ENCODE measurements at places on chromosomes 13 and 19.

DNA sequence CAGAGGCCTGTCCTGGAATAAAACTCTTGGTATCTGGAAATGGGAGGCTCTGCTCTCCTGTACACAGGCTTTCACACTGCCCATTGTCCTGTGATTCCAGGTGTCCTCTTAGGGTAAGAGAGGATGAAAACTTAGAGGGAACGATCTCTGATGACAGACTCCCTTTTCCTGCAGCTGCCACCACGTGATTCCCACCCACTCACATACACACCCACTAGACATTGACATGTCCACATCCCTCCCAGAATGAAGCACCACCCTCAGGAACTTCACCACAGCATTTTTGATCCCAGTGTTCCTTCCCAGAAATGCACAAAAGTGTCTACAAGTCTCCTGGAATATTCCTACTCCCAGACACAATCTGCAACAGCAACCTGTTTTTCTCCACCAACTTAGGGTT is 8.2 kb downstream of the ZNF429 start:
- DNase-seq = no peak

- no peak for DNase-seq
Measured at GRCh38 chr13:37446503-37446902, 152.1 kb downstream of the POSTN start.

GRCh38 chr19:18440936-18441803 is 3.2 kb upstream of the ISYNA1 start:
- DNase-seq = no peak

- peak; percentile 89 for DNase-seq
Measured at GRCh38 chr19:14505488-14506239, 9.7 kb upstream of the GIPC1 start.

GRCh38 chr13:36447501-36447900 is 15.2 kb downstream of the CCNA1 start:
- DNase-seq = no peak

GRCh38 chr13:94705081-94706030 is 7.0 kb downstream of the SOX21 start:
- no peak for DNase-seq

- DNase-seq = no peak
Measured at GRCh38 chr19:18161636-18162002, 8.7 kb downstream of the PIK3R2 start.

DNA sequence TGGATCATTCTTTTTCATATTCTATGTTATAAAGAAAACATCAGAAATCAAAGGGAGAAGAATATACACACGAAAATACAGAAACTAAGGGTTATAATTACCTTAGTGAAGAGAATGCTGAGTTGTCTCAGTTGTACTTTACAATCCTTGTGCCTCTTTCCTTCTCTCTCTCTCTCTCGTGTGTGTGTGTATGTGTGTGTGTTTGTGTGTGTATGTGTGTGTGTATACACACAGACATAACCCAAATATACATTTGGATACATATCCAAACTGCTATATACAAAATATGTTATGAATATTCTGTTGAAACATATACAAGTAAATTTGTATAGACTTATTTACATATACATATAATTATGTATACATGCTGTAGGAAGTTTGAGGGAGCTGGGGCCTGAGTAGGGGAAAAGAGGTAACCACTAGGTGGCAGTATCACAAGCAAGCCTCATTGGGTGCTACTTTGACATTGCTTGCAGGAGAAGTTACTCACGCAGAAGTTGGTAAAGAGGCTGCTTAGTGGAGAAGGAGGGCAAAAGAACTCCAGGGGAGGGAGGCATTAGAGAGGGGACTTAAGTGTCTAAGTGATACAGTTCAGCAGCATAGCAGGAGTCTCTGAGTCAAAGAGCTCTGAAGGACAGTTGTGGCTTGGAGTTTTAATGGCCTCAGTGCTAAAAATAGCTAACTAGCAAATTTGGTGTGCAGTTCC is 465.1 kb upstream of the PCDH20 start:
- DNase-seq = no peak

GRCh38 chr19:18053576-18054219 is 33.0 kb downstream of the IL12RB1 start:
- no peak for DNase-seq

- no peak for DNase-seq
Measured at GRCh38 chr13:22866221-22866620, 314.6 kb upstream of the SGCG start.

DNA sequence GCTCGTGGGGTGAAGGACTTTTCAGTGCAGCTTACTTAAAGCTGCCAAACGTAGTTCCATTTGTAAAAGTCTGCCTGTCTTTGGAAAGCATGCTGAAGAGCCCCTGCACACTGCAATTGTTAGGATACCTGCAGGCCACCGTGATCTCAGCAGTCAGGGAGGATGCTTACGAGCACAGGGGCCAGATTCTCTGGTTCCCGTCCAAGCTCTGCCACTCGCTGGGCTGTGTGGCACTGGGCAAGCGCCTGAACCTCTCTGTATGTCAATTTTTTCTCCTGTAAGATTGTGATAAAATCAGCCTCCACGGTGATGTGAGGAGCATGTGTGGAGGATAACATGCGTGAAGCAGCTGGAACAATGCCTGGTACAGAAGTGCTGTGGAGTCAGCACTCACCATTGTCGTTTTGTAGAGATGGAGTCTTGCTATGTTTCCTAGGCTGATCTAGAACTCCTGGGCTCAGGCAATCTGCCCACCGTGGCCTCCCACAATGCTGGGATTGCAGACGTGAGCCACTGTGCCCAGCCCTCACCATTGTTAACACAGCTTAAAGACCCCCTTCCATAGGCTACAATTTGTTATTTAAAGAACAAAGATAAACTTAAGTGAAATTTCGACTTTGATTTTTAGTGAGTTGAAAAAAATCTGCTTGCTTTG is 3.5 kb downstream of the ADPRHL1 start:
- no peak for DNase-seq

DNA sequence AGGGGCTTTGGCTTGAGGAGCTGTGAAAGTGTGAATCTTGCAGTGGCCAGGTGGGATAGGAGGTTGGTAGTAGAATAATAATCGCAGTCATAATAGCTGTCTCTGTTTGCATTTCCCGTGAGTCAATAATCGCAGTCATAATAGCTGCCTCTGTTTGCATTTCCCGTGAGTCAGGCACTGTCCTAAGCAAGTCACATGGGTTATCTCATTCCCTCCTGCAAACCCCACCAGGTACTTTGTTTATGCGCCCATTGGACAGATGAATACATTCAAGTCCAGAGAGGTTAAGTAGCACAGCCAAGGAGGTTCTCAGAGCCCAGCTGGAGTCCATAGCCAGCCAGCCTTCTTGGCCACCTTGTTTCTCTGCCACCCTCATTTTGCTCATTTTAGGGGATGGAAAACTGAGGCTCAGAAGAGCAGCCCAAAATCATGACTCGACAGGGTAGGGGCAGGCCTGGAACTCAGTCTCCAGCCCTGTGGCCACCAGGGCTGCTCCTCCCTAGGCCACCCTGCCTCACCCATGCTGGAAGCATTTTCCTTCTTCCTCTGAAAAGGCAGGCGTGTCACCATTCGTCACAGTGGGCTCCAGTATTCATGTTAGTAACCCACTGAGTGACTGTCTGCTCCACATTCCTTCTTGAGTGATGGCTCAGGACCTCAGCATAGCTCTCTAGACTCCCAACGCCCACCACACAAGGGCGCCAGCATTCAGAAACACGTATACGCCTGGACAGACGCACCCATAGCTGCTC is 206.2 kb downstream of the URI1 start:
- DNase-seq = no peak

DNA sequence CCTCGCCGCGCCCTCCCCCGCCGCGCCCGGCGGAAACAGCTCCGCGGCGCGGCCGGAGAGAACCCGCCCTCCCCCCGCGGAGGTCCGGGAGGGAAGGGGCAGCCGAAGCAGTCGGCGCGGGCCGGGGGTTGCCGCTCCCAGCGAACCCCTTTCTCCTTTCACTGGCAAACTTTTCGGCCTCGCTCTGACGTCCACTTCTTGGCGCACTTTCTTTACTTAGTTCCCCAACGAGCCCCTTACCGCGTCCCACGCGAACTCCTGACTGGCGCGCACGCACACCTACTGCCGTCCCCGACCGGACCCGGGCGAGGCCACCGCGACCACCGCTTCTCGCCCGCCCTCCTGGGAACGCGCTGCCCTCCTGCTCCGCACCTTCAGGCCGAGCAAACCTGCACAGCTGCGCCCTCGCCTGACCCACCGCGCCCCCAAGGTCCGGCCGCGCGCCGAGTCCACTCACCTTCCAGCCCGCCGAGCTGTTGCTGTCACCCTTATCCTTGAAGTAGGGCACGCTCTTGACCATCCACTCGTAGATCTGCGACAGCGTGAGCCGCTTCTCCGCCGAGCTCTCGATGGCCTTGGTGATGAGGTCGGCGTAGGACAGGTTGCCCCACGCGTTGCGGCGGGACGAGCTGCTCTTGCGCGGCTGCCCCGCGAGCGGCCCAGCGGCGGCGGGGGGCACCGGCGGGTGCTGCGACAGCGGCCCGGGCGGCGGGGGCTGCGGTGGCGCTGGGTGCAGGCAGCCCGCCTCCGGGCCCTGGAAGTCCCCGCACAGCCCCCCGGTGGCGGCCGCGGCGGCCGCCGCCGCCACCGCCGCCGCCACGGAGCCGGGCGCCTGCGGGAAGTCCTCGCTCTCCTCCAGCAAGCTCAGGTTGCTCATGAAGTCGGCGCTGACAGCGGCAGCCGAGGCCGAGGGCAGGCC is 1.1 kb downstream of the FOXO1 start:
- peak; percentile 87 for DNase-seq

- peak; percentile 98 for DNase-seq
Measured at GRCh38 chr13:41456768-41457588, at the start of gene RGCC. TSS of gene RGCC (plus strand) at chr13:41457550. CDS start at chr13:41457708, 158 bp downstream.

GRCh38 chr13:40170982-40171381 is 495.5 kb downstream of the FOXO1 start:
- no peak for DNase-seq

- peak; percentile 78 for DNase-seq
Measured at GRCh38 chr19:47228168-47228936, 2.6 kb downstream of the BBC3 start.

DNA sequence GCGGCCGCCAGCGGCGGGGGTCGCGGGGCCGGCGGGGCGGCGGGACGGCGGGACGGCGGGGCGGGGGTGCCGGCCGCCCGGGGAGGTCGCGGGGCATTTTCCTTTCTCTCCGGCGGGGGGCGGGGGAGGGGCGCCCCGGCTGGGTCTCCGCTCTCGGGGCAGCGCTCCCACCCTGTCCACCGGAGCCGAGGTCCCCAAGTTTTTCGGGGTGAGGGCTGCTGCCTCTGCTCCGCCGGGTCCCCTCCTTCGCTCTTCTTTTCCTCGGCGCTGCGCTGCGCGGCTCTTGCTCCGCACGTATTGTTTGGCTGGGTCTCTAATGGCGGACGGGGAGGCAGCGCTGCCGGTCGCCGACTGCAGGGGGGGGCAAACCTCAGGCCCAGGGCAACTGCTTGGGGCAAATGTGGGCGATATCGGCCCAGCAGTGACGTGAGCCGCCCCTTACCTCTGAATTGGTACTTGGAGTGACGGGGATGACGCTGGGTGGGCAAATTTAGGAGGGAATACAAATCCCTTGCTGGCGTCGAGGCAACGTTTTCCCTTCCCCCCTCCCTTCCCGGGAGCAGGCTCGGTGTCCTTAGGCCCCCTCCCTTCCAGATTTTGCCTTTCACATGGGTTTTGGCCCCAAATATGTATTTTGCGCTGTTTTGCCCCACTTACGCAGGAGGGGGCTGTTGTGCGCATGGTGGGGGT is 759 bp downstream of the ZMYM2 start:
- peak; percentile 89 for DNase-seq

- no peak for DNase-seq
Measured at GRCh38 chr19:2230807-2231533, 5.2 kb downstream of the PLEKHJ1 start.

DNA sequence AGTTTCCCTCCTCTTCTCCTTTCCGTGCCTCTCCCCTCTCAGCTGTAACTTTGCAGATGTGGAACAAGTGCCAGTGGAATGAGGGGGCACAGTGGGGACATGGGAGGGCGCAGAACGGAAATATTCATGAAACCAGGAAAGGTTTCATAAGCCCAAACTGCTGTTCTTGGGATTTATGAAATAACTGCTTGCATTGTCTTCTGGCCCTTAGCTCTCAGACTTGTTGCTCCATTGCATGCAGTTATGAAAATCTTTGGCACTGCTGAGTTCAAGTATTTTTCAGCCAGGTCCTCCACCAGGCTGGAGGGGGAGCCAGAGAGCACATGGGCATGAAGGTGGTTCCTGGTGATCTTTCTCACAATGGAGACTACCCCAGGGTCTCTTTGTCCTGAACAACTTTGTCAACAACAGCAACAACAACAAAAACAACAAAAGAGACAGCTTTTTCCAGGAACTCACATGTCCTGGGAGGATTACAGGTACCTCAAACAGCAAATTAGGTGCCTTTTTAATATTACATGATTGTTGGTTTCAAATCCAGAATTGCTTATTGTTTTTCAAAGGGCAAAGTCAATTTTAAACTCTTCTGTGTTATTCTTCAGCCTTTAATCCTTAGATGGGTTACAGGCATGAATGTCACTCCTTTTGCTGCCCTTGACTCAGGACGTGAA is 1.5 kb downstream of the RGCC start:
- peak; percentile 77 for DNase-seq

DNA sequence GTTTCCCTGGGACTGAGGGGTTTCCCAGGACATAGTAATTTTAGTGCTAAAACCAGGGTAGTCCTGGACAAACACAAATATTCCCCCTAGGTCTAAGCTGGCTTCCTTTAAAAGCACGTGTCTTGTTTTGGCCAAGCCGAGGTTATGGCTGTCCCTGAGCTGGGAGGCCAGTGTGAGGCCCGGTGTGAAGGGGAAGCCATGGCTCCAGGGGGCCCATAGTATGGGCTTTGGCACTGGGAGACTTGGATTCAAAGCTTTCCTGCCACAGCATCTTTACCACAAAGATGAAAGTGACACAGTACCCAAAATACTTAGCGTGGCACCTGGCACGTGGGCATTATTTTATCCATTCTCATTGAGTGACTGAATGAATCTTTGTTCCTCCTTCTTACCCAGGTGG is 345.2 kb downstream of the ZNF536 start:
- DNase-seq = no peak

DNA sequence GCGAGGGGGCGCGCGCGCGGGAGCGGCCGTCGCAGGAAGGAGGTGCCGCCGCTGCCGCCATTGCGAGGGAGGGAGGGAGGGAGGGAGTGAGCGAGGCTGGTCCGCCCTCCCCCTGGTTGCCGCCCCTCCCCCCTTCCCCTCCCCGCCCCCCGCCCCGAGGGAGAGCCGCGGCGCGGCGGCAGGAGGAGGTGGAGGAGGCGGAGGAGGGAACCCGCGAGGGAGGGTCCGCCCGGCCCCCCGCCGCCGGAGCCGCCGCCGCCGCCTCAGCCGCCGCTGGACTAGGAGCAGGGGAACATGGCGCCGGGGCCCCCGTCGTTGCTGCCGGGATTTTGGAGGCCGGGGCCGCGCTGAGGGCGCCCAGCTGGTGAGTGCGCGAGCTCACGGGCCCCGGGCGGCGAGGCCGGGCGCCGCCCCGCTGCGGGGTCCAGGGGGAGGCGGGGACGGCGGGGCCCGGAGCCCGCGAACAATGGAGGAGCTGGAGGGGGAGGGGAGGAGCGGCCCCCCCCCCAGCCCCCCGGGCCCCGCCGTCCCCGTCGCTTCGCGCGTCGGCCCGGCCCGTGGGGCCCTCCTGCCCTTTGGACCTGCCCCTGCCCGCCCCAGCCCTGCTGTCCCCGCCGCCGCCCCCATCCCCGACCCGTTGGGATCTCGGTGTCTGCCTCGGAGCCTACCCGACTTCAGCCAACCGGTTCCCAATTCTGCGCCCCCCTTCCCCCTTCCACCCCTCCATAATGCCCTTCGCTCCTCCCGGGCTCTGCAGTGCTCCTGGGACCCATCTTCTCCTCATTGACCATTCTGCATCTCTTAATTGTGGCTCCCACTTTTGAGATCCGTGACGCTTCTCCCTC is at the start of gene ARHGAP35:
ARHGAP35 (plus strand) TSS at position 152 of the 845 bp plus-strand sequence. CDS start 57,679 bp downstream, outside the sequence.
- peak; percentile 69 for DNase-seq

All from activated CD8-positive, alpha-beta memory T cell treated with anti-CD3 and anti-CD28 coated beads for 24 hours (primary cell).